Right ventricle myocardium inferior (tissue), 1 donor: ENCODE measurements at places on chromosomes 7 and 10. TPM values are rescaled to one million over a fixed set of nuclear protein-coding genes. Genes with fewer than 3 reads are reported as not detected.

DNA sequence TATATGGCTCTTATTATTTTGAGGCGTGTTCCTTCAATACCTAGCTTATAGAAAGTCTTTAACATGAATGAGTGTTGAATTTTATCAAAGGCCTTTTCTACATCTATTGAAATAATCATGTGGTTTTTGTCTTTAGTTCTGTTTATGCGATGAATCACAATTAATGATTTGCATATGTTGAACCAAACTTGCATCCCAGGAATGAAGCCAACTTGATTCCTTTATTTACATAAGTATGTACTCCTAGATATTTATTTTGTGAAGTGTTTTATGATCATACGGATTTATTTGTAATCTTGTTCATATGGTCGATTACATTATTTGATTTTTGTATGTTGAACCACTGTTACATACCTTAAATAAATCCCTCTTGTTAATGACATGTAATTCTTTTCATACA is 244.3 kb upstream of the KCND2 start:
- no peak for DNase-seq

- no peak for DNase-seq
Measured at GRCh38 chr10:115272482-115272881, 179.3 kb downstream of the ATRNL1 start.

CABCOCO1 gene
- total RNA-seq, result not detected

DNA sequence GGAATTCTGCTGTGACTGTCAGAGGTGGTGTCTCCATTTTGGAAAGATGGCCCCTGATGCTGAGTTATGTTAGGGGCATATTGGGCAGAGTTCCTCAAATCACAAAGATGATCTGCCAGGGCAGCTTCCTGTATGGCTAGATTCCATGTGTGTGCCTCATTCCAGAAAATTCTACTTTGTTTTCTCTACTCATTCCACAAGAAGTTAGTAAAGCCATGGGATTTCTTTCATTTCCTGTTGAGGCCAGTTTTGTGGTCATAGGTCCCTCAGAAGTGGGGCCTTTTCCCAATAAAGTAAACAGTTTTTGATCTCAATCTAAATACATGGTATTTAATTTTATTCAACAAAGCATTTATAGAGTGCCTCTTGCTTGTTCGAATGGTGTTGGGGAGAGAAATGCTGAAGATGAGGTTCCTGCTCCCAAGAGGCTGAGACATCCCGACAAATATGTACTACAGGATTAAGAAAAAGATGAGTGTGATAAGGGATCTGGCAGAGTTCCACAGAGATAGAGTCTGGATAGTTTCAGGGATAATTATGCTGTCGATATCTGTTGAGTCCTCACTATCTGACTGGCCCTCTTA is 33.0 kb downstream of the MINDY4 start:
- DNase-seq, result no peak

DNA sequence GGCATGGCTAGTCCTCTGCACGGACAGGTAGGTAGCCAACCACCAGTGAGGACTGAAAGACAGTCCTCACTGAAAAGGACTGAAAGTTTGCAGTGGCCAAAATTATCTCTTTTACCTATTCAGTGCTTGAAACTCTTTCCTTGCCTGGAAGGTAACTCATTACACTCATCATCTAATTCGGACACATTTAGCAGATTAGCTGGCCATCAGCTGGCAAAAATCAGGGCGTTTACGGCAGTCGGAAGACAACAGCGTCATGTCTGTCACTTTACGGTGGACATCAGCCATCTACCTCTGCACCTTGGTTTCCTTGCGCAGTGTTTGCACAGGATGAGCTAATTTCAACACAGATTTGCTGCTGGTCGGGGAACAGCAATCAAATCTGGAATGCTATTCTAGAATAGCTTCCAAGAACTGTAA is 740 bp downstream of the ANXA7 start:
- no peak for DNase-seq

GRCh38 chr7:27143023-27143949 is at the start of gene HOXA5:
Gene HOXA5 (minus strand): TSS chr7:27143681. CDS start chr7:27143607, 74 bp downstream.
- DNase-seq, result no peak

- DNase-seq, result no peak
Measured at GRCh38 chr7:92797693-92798092, 38.7 kb downstream of the CDK6 start.

DNA sequence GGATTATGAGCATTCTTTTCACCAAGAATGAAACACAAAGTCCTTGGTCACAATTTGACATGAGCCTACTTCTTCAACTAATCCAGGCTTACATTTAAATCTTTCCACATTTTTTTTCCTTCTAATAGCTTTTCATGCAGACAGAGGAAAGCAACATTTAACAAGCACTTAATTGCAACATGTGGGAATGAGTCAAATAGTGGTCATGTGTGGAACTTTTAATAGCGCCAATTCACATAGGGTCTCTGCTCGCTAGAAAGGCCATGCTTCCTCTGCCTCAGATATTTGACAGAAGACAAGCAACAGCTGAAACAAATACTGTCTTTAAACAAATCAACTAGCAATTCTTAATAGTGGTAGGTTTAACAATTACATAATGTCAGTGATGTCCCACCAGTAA is 285.9 kb upstream of the ETV1 start:
- no peak for DNase-seq
